ENCODE measurements at places on chromosomes 6 and 20. TPM values are rescaled to one million over a fixed set of nuclear protein-coding genes. Genes with fewer than 3 reads are reported as not detected.

C6orf15 gene
- not detected for total RNA-seq

MAP7 gene
- total RNA-seq: 9.4 TPM

RRAGD gene
- 57.0 TPM for total RNA-seq

TCP11 gene
- 0.63 TPM for total RNA-seq

CLPSL1 gene
- not detected for total RNA-seq

DACT2 gene
- total RNA-seq: 1.3 TPM

SLC26A8 gene
- 3.8 TPM for total RNA-seq

BTN1A1 gene
- not detected for total RNA-seq

NTSR1 gene
- total RNA-seq: 11.9 TPM

TP53TG5 gene
- 1.9 TPM for total RNA-seq

CDK19 gene
- 78.9 TPM for total RNA-seq

GTSF1L gene
- not detected for total RNA-seq

HLA-DQA1 gene
- total RNA-seq: not detected

CSE1L gene
- 126 TPM for total RNA-seq

EDN1 gene
- 3.8 TPM for total RNA-seq

SLC17A2 gene
- total RNA-seq: not detected

IPCEF1 gene
- total RNA-seq: 32.6 TPM

BPIFA3 gene
- total RNA-seq: not detected

ADTRP gene
- 3.1 TPM for total RNA-seq
